ENCODE measurements at places on chromosomes 2 and 18.

DNA sequence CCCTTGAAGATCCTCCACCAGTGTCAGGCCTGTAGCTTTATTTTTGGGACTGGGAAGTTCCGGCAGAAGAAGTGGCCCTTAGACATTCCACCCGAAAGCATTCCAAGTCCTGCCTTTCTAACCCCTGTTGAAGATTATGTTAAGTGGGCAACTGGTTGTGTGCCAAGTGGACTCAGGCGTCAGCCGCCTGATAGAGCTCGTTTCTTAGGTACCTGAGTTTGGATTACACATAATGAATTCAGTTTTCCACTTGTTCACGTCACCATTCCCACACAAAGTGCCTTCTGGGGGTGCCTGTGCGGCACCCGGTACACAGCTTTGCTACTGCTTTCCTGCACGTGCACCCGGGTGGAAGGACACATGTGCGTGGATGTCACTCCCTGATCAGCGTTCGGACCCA is 156.5 kb downstream of the PTGR3 start:
- no peak for DNase-seq

GRCh38 chr2:1728821-1729220 is 15.5 kb downstream of the PXDN start:
- DNase-seq = no peak

DNA sequence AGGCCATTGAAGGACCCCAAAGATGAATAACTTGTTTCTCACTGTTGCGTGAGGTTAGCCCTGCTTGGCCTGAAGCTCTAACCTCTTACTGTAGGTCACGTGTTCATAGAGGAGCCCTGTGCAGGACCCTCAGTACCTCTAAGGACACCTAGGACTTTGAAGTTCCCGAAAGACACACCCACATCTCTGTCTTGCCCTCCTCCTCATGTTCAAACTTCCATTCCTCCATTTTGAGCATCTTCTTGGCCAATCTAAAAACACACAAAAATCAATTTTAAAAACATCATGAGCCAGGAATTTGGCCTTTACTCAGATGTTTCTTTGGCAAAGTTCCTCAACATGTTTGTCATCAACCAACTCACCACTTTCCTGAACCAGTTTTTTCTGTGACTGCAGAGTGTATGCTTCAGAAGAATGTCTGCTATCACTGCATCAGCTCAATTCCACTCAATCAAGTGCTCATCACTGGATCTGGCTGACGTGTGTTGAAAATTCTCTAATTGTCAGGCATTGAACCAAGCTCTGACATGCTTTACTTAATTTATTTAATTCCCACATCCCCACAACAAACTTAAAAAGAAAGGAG is 101.6 kb downstream of the AP1S3 start:
- no peak for DNase-seq

DNA sequence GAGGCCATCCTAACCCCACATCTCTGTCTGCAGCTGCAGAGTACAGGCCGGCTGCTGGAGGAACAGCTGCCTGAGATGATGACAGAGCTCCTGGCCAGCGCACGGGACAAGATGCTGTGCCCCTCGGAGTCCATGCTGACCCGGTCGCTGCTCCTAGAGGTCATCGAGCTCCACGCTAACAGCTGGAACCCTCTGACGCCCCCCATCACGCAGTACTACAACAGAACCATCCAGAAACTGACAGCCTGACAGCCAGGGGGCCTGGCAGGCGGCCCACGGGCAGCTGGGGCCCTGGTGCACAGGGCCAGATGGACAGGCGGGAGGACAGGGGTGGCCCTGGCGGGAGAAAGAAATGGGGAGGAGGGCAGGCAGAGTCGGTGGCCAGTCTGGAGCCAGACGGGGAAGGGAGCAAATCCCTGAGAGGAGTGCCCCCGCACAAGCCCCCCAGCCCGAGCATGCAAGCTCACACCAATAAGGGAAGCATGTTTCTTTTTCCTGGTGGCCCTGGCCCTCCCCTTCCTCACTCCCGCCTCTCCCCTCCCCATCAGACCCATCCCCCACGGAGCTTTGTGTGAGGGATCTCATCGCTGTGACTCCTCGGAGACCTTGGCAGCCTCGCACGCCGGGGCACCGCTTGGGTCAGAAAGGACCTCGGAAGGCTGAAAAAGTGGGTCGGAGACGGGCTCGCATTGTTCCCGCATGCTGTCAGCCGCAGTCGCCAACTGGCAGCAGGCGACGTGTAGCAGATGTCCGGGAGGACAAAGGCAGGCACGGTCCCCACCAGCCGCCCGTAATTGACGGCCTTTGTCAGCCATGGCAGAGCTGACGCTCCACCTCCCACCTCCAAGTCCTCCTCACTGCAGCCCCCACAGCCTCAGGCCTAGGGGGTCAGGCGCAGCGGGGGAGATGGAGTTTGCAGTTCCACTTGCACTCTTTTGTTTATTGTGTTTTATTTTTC is 91.2 kb downstream of the SMAD7 start:
- no peak for DNase-seq

GRCh38 chr18:60331890-60332289 is 40.7 kb downstream of the MC4R start:
- DNase-seq = no peak

DNA sequence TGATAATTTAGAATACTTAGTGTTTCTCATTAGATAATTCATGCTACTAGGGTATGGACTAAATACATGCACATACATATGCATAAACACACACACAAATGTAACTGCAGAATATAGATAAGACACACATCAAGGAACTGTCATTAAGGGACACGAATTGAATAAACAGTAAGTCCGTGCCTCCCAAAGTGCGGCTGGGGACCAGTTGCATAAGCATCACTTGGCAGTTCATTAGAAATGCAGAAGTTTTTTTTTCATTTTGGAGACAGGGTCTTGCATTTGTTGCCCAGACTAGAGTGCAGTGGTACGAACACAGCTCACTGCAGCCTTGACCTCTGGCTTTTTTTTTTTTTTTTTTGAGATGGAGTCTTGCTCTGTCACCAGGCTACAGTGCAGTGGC is 130.0 kb upstream of the CCDC195 start:
- no peak for DNase-seq

DNA sequence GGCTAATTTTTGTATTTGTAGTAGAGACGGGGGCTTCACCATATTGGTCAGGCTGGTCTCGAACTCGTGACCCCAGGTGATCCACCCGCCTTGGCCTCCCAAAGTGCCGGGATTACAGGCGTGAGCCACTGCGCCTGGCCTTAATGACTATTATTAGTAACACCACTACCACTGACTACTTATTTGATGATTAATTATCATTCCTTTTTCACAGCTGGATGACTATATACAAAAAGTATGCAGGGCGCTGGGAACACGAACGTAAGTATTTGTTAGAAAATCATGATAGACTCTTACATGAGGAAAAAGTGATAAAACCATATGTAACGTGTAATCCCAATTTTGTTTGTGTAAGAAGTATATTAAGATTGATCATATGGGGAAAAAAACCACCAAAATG is 21.6 kb downstream of the DARS1 start:
- no peak for DNase-seq

DNA sequence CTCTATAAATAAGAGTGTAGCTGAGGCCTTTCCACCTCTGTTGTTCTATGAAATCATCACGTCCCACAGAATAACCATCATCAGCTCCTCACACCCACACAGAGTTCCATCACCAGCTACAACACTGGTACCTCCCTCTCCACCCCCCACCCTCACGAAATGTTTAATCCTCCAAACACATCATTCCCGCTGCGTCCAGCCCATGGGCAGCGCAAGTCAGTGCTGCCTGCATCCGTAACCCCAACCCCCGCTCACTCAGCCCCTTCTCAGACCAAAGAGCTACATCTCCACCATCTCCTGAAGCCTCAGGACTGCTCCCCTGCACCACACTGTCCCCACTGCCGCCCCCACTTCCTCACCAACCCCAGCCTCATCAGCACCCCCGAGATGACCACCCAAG is 19.4 kb downstream of the DNMT3A start:
- no peak for DNase-seq

- no peak for DNase-seq
Observed at GRCh38 chr2:120219766-120220165, 3.4 kb downstream of the TMEM185B start.

GRCh38 chr2:38863061-38863695 is 12.6 kb downstream of the DHX57 start:
- no peak for DNase-seq

DNA sequence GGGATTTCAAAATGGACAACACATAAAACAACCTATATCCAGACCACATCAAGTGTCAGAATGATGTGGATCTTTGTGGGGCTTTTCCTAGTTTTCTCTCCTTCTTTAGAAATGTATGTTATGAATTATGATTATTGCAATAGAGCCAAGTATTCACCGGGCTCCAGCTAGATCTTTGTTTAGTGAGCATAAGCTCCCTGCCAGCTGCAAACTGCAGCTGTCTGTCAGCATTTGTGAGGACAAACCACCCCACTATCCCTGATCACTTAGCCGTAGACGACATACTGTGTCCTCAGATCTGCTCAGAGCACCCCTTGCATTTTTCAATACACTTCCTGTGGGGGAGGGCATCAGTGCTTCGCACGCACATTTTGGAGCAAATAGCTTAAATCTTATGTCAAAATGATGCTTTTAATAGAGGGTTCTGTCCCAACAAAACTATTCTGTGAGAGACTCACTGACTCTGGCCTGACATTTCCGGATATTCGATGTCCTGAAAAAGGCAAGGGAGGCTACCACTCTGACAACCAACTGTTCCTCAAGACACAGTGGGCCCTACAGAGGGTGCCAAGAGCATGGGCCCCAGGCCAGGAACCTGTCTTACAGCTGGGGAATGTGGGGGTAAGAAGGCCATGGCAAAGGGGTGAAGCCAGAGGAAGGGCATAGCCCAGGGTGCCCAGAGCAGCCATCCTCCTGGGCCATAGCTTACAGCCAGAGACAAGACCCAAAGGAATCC is 346.0 kb downstream of the ARHGAP15 start:
- DNase-seq = no peak

- no peak for DNase-seq
Observed at GRCh38 chr2:59167514-59167913, 926.4 kb upstream of the FANCL start.

DNA sequence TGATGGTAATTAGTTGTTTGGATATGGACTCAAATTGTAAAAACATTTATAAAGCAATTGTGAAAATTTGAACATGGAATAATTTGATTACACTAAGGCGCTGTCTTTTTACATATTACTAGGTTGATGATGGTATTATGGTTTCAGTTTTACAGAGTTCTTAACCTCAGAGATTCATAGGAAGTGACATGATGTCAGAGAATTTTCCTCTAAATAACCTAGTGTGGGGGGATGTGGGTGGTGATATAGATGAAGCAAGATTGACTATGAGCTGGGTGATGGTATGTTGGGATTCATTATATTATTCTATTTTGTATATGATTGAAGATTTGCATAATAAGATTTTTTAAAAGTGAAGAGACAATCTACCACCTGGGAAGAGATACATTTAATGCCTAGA is 45.9 kb upstream of the ATP5MC3 start:
- no peak for DNase-seq

- no peak for DNase-seq
Observed at GRCh38 chr2:191666732-191667131, 11.2 kb upstream of the NABP1 start.

DNA sequence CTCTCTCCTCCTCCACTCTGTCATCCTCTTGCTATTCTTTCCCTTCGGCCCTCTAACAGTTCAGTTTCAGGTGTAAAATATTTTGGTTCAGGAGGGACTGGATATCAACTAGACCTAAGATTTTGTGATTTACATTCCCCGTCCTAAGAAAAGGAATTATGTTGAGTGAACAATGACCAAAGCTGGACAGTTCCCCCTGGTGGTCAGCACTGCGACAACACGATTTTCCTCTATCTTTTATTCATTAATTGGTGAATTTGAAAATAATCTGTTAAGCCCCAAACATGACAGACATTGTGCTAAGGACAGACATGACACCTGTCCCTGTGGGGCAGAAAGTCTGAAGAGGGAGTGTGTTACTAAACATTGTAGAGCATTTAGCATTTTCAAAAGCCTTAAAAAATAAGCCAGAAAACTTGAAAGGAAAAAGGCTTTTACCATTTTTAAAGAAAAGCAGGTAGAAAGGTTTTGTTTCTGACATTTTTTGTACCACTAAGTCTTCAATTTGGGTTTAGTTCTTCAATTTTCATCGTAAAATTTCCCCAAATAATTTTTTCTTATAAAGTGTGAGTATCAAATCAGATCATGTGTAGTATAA is 28.4 kb upstream of the GTF2A1L start:
- DNase-seq = no peak

DNA sequence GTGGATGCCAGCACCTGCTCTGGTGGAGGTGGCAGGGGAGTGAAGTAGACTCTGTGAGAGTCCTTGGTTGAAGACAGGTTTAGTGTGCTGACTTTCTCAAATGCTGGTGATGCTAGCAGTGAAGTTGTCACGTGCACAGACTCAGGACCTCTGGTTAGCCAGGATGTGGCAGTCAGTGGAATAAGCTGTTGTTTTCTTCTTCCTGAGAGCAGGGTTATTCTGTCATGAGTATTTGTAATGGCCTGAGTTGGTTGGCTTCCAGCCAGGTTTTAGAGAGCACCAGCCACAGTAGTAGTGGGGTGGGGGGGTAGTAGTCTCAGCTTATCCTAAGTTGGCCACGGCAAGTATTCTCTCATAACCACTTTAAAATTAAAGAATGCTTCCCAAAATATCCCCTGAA is 238.5 kb upstream of the FBXO11 start:
- no peak for DNase-seq

GRCh38 chr2:46847185-46847710 is 68.4 kb downstream of the MCFD2 start:
- DNase-seq = no peak

DNA sequence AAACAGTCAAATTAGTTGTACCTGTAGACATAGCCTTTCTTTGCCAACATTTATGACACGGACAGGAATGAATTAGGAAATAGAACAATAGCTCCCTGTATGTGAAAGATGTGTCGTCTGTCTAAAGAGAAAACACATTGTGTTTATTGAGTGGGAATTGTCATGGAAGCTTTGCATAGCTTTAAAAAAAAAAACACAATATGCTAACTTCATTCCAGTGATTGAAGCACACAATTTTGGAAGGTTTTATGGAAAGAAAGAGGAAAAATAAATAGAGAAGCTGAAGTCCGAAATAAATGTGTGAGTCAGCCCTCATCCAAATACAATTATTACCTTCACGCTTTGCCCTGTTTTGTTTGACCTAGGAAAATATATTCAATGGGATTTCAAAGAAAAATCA is 1095.7 kb downstream of the TSN start:
- DNase-seq = no peak

- no peak for DNase-seq
Observed at GRCh38 chr2:233323851-233324250, 16.2 kb downstream of the SAG start.

DNA sequence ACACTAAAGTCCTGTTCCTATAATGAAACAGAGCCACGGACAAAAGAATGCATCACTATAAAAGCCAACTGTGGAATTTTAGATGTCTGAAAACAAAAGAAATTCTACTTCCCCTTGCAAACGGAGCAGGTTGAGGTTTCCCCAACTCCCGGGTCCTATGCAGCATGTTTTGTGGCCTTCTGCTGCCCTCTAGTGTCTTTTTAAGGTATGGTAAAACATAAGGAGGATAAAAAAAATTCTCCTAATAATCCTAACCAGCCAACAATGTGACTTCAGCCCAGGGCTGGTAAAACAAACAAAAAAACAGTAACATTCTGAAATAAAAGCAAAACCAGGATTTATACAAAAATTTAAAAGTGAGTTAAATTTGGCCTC is 539.5 kb downstream of the NRXN1 start:
- no peak for DNase-seq
